ENCODE measurements at places on chromosomes 4 and X. TPM values are rescaled to one million over a fixed set of nuclear protein-coding genes. Genes with fewer than 3 reads are reported as not detected.

MAGEA4 gene
- total RNA-seq: not detected

FAM184B gene
- total RNA-seq: not detected

SPIN2B gene
- total RNA-seq: 12.2 TPM

TLR3 gene
- total RNA-seq: 14.9 TPM

HTATSF1 gene
- 28.0 TPM for total RNA-seq

GRCh38 chr4:129176864-129177263 lies 80.9 kb downstream of the C4orf33 start:
- no peak for DNase-seq

GRCh38 chrX:118975831-118976598 lies 1.6 kb downstream of the LONRF3 start:
- DNase-seq: peak; percentile 85

GRCh38 chr4:53688186-53688790 lies 97.0 kb upstream of the LNX1 start:
- peak; percentile 84 for DNase-seq

DNA sequence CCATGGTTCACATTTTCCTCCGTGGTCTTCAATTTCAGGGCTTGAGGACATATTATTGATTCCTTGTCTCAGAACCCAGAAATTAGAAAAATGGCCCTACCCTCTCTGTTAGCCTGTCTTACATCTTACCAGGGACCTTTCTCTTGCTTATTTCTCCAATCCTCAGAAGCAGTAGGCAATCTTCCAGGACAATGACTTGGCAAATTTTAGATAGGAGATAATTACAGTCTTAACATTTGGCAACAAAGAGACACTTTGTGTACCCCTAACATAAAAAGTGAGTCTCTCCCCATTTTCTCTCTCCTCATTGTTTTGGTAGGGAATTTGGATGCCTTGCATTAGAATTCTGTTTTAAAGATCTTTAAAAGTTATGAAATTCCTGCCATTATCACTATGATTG lies 778.1 kb upstream of the SLIT2 start:
- no peak for DNase-seq

DNA sequence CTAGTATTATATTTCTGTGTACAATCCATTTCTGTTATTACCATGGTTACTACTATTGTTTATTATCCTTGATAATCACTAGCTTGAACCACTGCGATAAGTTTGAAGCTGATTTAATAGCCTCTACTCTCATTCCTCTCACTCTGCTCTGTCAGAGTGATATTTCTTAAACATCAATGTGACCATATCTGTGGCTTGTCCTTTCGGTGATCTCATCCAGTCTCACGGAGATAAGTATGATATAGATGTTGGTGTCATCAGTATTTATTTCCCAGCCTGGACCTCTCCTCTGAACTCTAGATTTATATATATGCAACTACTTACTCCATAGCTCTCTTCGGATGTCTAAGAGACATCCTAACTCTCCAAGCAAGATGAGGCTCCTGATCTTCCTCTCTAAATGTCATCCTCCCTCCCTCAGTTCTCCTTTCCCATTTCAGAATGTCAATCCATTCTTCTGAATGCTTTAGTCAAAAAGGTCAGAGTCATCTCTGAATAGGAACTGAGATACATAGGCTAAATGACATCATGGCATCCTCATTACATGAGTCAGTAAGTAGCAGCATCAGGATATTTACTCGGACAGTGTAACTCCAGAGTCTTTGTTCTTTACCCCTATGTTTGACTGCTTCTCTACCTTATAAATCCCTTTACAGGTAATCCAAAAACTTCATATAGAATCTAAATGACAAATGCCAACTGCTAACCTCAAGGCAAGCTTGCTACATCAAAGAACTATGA lies 129.5 kb downstream of the PACRGL start:
- no peak for DNase-seq

- no peak for DNase-seq
Observed at GRCh38 chr4:20311856-20312255, 60.2 kb downstream of the SLIT2 start.

Measured in aorta (tissue), 5 donors.